ENCODE measurements at places on chromosomes 1 and 21. TPM values are rescaled to one million over a fixed set of nuclear protein-coding genes. Genes with fewer than 3 reads are reported as not detected.

The SLAMF7 gene
- total RNA-seq = not detected

The NUP210L gene
- 0.05 TPM for total RNA-seq

The TCP10L gene
- total RNA-seq = 0.55 TPM

The CD84 gene
- not detected for total RNA-seq

The SAMSN1 gene
- total RNA-seq = 0.35 TPM

The THEM5 gene
- total RNA-seq = not detected

The DPT gene
- total RNA-seq = not detected

The OR10Z1 gene
- not detected for total RNA-seq

The KIF14 gene
- 5.6 TPM for total RNA-seq

The COL8A2 gene
- 0.69 TPM for total RNA-seq

The CELA2A gene
- total RNA-seq = not detected

The NTNG1 gene
- total RNA-seq = 32.8 TPM

The CFHR1 gene
- total RNA-seq = not detected

The C1orf115 gene
- total RNA-seq = 10.7 TPM

The SETSIP gene
- 0.15 TPM for total RNA-seq

The SYT11 gene
- total RNA-seq = 20.3 TPM

The DMBX1 gene
- total RNA-seq = not detected

The LAMC1 gene
- total RNA-seq = 241 TPM

The MAP3K21 gene
- total RNA-seq = 24.8 TPM

The PLEKHG5 gene
- total RNA-seq = 22.6 TPM

The STIL gene
- 4.9 TPM for total RNA-seq

The AMY2B gene
- 19.7 TPM for total RNA-seq

The HES3 gene
- not detected for total RNA-seq

The PADI6 gene
- not detected for total RNA-seq

The SPRR4 gene
- total RNA-seq = not detected

The TMPRSS15 gene
- not detected for total RNA-seq

The OR2L5 gene
- total RNA-seq = 0.05 TPM

The NDUFS2 gene
- total RNA-seq = 194 TPM

The GBP7 gene
- total RNA-seq = not detected

The AMIGO1 gene
- total RNA-seq = 4.1 TPM

The JTB gene
- 116 TPM for total RNA-seq

The KCNE1 gene
- not detected for total RNA-seq

The IFI44L gene
- total RNA-seq = 10.8 TPM

The CFHR2 gene
- total RNA-seq = not detected

The PIGR gene
- total RNA-seq = 3.8 TPM

The TTC39A gene
- 79.0 TPM for total RNA-seq

The CNIH3 gene
- total RNA-seq = 2.5 TPM

The ALDH9A1 gene
- 111 TPM for total RNA-seq

The PPIAL4G gene
- total RNA-seq = not detected

The SRSF11 gene
- 140 TPM for total RNA-seq

The DMRTA2 gene
- total RNA-seq = not detected

The FCRL3 gene
- total RNA-seq = not detected

The DNASE2B gene
- total RNA-seq = not detected

The EPHA10 gene
- total RNA-seq = 0.05 TPM

The ANGPTL7 gene
- total RNA-seq = 6.9 TPM

The SELE gene
- total RNA-seq = not detected

The SPATA21 gene
- not detected for total RNA-seq

The ARTN gene
- 0.40 TPM for total RNA-seq

All from renal cortical epithelial cell (primary cell).